Ovary (tissue), 10 donors: ENCODE measurements at places on chromosomes 6 and 20.
A peak's percentile ranks its signal among the peaks of the same experiment; 100 is the strongest.

DNA sequence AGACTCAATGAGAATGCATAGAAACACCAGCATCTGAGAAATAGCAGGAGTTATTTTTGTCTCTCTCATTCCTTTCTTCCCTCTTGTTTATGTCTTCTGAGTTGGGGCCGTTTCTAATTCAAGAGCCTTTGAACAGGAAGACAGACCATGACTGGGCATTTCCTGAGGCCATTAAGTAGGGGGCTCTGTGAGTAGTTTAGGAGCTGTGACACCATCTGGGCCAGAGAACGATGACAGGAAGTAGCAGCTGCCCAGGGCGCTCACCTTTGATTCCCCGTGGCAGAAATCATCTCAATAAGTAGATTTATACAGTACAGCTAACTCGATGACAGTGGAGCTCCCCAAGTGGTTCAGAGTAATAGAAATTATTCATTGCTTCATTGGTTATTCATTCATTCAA lies 298.4 kb upstream of the PLN start:
- no peak for DNase-seq

DNA sequence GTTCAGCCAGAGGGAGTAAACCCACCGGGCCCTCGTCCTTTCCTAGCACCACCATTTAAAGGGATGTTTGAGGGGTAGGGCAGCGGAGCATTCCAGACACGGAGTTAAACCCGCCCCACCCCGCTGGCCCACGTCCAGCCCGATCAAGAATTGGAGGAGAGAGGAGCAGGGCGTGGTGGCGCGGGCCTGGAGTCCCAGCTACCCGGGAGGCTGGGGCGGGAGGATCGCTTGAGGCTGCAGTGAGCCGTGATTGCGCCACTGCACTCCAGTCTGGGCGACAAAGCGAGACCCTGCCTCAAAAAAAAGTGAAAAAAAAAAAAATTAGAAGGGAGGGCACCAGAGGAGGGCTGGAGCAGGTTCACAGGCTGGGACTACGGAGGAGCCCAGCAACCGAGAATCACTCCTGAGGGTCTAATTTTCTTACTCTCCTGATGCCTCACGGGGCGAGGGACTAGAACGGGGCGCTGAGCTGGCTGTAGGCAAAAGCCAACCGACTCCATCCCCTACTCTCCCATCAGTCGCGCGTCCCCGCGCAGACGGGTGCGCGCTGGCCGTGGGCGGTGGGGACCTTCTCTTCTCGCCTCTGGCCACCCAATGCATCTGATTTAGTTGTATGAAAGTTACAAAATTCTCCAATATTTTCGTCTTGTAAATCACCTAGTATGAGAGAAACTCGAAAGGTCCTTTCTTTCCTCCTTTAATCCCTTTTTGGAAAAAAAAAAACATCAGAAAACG lies 6.1 kb upstream of the HSPA1B start:
- peak; percentile 82 for DNase-seq

GRCh38 chr6:27834879-27835549 lies 77.2 kb downstream of the OR2B2 start:
- DNase-seq: no peak

DNA sequence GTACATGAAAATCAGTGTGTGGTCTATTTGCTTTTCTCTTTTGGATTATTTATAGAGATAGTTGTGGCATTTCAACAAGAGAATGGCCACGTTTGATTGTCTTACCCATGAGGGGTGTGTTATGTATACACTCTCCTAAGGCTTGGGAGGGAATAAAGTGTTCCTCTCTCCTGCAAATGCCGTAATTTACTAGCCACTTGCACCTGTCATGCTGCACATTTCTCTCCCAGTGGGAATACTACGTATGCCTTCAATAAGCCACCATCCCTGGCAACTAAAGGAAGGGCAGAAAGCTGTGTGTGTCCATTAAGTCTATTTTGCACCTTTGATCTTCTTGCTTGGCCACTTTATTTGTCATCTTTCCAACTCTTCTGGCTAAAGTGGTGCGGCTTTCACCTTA lies 541.2 kb downstream of the QKI start:
- DNase-seq: no peak

- DNase-seq: no peak
Measured at GRCh38 chr6:19337101-19337500, 500.1 kb upstream of the ID4 start.

- DNase-seq: no peak
Measured at GRCh38 chr6:149316108-149316727, 1.3 kb upstream of the TAB2 start.

GRCh38 chr6:150076196-150076893 lies 7.4 kb upstream of the ULBP3 start:
- DNase-seq: no peak

DNA sequence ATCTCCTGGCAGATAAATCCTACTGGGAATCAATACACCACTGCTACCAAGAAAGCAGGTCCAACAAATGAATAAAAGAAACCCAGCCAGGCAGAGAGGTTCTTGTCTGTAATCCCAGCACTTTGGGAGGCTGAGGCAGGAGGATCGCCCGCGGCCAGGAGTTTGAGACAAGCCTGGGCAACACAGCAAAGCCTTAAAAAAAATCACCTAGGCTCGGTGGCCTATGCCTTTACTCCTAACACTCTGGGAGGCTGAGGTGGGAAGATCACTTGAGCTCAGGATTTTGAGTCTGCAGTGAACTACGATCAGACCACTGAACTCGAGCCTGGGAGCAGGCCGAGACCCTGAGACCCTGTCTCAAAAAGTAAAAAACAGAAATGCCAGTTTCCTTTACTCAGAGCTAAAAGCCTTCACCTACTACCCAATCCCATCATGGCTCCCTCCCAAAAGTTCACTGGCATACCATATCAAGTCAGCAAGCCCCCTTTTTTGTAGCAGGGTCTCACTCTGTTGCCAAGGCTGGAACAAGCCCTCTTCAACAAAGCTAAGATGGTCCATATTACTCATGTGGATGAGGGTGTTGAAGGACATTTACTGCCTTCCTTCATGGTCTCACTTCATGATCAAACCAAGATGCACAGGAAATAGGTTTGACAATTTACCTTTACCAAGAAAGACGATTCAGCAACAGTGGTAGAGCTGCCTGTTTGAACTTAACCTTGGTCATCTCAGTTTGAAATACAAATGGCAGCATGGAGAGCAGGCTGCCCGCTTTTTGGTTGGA lies 5.3 kb downstream of the SNX5 start:
- DNase-seq: no peak

DNA sequence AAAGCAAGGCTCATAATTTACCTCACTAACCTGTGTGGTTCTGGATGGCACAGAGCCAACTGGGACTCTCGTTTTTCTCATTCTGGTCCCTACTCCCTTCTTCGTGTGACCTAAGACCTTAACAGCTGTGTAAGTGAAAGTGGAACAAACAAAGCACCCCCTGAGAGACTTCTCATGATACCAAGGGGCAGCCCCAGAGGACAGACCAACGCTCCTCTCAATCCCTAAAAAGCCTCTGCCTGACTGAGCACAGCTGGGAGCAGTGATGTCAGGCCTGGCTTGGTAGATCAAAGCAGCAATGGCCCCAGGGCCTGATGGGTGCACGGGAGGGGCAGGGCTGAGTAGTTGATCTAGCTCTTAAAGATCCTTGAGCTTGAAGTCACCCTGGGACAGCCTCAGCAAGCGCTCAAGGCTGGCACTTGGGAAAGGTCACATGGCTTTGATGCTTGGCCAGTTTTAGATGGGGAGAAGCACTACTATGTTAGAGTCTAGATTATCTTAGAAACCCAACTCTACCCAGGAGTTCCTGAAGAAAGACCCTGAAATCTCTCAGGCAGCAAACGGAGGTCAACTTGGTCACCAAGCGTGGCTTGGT lies 16.2 kb upstream of the TGM2 start:
- DNase-seq: no peak

- no peak for DNase-seq
Measured at GRCh38 chr20:58023346-58023745, 205.1 kb downstream of the ANKRD60 start.

DNA sequence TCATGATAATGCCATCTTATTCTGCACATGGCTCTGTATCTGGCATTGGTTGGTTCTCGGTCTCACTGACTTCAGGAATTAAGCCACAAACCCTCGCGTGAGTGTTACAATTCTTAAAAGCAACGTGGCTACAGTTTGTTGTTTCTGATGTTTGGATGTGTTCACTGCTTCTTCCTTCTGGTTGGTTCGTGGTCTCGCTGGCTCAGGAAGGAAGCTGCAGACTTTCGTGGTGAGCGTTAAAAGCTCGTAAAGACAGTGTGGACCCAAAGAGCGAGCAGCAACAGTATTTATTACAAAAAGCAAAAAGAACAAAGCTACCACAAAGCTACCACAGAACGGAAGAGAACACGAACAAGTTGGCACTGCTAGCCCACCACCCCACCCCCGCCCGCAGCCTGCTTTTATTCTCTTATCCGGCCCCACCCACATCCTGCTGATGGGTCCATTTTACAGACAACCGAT lies 51.1 kb downstream of the MYLIP start:
- DNase-seq: no peak

- DNase-seq: no peak
Measured at GRCh38 chr6:74798302-74798701, 407.6 kb downstream of the COL12A1 start.

DNA sequence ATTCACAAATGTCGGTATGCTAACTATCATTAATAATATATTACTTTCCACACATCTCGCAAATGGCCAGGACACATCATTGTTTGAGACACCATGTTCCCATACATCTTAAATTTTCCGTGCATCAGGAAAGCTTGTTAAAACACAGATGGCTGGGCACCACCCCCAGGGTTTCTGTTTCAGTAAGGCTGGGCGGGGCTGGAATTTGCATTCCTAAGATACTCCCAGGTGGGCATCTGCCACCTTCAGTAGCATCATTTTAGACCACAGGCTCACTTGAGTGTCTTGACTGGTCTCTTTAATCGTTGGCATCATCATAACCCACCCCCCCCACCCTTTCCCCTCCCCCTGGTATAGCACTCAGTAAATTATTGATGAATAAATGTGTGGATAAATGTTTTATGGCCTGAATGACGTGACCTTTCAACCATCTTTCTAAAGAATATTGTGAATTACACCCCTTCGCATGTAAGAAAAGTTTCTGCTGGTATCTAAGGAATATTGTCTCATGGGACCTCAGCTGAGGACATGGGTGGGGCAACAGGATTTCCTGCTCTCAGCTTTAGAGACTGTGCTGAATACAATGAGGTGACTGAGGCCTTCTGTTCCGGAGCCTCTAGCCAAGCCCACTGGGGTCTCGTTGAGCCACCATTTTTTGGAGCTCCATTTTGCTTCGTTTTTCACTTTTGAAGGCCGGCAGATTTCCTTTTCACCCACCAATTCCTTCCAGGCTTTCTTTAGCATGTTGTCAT lies 124.1 kb upstream of the NEDD9 start:
- no peak for DNase-seq

GRCh38 chr20:18276821-18277220 lies 11.5 kb upstream of the ZNF133 start:
- DNase-seq: peak; percentile 21

DNA sequence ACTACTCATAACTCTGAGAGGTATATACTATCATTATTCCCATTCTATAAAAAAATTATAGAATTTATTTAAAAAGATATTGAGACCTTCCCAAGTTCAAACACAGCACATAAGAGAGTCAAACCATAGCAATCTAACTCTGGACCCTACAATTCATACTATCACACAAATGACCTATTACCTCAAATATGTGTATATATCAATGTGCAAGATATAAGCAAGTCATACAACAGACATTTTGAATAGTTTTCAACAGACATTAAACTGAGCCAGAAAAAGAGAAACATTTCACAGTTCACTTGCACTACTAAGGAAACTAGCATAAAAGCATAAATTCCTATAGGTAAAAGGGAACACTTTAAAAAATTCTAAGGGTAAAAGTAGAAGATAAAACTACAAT lies 11.7 kb downstream of the PHIP start:
- DNase-seq: no peak

GRCh38 chr6:51827580-51827979 lies 259.8 kb downstream of the PKHD1 start:
- no peak for DNase-seq

GRCh38 chr6:38068854-38069590 lies 249.5 kb downstream of the ZFAND3 start:
- no peak for DNase-seq

- no peak for DNase-seq
Measured at GRCh38 chr6:57262901-57263694, 41.0 kb upstream of the RAB23 start.

DNA sequence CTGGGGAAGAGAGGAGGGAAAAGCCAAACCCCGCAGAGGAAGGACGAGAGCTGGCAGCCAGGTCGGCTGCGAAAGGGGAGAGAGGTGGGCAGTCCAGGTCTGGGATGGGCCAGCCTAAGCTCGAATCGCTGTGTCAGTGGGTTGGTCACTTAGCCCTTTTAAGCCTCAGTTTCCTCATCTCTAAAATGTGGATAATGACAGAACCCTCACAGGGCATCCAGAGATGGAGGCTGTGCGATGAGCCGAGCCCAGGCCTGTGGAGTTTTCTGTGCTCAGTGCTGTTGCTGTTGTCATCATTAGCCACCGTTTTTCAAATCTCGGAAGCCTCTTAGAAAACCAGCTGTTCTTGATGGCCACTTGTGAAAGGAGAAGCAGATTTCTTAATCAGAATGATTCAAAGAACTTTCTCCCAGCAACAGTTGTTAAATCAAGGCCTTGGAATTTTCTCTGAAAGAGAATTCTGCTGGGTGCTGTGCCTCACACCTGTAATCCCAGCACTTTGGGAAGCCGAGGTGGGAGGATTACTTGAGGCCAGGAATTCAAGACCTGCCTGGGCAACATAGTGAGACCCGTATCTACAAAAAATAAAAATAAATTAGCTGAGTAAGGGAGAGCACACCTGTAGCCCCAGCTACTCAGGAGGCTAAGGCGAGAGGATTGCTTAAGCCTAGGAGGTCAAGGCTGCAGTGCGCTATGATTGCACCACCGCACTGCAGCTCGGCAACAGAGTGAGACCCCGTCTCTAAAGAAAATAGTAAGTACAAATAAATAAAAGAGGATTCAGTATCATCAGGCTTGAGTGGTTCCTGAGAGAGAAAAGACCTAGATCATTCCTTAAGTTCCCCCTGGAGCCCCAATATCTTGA lies 46.3 kb upstream of the ENTPD6 start:
- DNase-seq: no peak

DNA sequence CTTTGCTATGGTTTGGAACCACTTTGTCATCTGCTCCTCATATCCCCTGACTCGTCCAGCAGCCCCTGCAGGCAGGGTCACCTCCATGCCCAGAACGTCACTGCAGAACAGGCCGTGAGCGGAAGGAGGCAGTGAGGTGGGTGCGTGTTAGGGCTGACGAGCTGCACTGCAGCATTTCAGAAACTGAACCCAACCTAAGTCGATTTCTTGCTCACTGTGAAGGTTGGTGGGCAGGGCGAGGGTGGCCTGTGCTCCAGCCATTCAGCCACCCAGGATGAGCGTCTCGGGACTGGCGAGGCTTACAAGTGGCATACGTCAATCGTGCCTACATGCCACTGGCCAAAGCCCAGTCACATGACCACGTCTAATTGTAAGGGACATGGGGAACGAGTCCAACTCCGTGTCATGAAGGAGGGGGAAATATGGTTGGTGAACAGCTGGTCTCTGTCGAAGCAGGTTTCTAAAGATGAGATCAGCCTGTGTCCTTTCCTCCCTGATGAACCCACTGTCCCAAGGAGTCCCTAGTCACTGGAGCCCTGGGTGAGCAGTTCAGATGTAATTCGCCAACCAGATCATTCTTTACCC lies 289.1 kb downstream of the TAF4 start:
- no peak for DNase-seq

- no peak for DNase-seq
Measured at GRCh38 chr6:19605624-19606023, 231.5 kb upstream of the ID4 start.

- DNase-seq: no peak
Measured at GRCh38 chr20:61236713-61237112, 15.3 kb upstream of the CDH4 start.
